ENCODE measurements at places on chromosomes 12 and 14.
A peak's percentile ranks its signal among the peaks of the same experiment; 100 is the strongest.

DNA sequence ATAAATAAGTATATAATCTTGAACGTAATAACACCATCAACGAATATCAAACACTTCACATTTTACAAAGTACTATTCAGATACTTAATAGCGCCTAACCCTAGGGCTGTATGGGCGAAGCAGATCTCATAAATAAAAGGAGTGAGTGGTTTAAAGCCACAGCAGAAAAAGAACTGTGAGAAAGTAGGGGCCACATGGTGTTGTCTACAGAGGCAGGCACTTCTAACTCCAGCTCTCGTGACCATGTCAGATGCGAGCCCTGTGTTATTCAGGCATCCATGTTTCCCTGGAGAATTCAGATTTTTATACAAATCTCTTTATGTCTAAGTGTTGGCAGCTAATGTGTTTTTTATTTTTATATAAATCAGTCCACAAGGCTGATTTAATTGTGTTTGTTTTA lies 212.2 kb downstream of the FBXL14 start:
- no peak for DNase-seq

DNA sequence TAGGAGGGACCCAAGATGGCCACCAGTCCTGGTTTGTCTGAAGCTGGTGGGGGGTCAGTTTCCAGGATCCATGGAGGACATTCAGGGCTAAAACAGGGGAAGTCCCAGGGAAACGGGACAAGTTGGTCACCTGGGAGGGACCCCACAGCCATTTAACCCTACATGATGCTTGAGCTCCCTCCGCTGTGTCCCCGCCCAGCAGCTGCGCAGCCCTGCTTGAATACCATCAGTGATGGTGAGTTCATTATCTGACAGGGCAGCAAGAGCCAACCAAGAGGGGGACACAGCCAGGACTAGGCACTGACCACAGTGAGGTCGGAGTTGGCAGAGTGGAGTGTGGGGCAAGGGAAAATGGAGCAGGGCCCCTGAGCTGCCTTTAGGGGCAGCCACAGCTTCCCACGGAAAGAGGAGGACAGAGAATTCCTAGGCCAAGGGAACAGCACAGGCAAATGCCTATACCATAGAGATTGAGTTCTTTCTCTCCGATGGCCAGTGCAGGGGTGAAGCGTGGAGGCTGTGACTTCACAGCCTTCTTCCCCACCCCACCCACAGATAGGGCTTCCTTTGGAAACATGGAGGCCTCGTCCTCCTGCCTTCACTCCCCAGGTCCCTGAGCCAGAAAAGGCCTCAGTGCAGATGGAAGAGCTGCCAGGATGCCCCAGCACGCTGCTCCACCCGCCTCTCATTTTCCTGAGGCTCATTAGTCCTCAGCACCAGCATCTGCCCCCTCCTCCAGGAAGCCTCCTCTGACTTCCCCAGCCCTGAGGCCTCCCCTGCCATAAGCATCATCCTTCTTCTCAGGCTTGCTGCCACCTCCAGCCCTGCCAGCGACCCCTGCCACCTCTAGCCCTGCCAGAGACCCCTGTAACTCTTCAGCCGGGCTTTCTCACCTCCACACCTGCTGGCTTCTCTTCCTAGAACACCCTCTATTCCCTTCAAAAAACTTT lies 51.4 kb downstream of the CYP46A1 start:
- DNase-seq: peak; percentile 22

DNA sequence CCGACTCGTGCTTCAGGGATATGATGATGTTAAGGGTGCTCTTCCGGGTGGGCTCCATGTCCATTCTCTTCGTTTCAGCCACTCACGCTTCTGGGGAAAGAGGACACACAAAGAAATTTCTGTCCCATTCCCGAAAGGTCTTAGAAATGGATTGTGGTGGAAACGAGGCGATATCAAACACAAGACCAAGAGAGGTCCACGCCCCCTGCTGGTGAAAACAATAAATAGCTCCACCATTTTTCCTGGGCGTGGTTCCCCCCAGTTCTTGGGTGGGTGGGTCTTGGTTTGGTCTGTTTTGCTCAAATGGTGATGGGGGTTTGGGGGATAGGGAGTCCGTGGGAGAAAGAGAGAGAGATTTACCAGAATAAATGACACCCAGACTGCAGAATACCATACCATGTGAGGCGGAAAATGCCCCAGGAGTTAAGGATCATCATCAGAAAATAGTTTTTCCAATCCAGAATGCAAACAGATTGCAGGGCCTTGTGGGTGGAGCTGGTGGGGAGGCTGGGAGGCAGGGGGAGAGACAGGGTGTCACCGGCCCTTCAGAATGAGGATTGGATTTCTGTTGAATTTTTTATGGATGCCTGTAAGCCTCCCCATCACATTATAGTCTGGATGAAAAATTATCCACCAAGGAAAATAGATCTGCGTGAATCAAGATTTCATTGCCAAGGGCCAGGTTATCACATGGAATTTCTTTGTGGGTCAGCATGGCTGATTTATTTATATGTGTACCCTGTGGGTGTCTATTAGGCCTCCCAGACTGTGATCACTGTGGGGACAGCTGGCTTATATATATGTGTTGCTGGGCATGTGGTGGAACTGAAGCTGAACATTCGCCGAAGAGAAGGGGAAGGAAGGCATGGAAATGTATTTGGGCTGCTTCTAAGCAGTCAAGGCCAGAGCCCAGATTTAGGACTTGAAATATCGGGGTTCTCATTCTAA lies 55.8 kb downstream of the SRRM4 start:
- peak; percentile 27 for DNase-seq

GRCh38 chr14:51715250-51715649 lies 63.5 kb downstream of the FRMD6 start:
- DNase-seq: no peak

- DNase-seq: peak; percentile 41
Observed at GRCh38 chr12:52082026-52082668, 2.6 kb downstream of the SMIM41 start.

DNA sequence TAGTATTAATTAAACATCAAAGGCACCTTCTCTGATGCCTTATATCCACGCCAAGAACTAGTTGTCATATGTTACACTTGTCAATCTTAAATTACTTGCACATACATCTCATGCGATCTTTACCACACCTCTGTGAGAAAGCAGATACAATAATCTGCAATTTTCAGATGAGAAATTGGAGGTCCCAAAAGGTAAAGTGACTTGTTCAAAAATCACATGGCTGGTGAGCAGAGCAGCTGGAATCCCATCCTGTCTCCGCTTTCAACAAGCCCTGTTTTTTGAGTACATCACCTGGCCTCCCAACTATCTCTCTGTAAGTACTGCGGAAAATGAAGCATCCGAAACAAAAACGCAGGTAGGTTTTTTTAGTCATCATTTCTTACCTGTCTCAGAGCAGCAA lies 203.4 kb upstream of the FOXN3 start:
- no peak for DNase-seq

- no peak for DNase-seq
Observed at GRCh38 chr12:79857675-79858074, 77.2 kb downstream of the PPP1R12A start.

DNA sequence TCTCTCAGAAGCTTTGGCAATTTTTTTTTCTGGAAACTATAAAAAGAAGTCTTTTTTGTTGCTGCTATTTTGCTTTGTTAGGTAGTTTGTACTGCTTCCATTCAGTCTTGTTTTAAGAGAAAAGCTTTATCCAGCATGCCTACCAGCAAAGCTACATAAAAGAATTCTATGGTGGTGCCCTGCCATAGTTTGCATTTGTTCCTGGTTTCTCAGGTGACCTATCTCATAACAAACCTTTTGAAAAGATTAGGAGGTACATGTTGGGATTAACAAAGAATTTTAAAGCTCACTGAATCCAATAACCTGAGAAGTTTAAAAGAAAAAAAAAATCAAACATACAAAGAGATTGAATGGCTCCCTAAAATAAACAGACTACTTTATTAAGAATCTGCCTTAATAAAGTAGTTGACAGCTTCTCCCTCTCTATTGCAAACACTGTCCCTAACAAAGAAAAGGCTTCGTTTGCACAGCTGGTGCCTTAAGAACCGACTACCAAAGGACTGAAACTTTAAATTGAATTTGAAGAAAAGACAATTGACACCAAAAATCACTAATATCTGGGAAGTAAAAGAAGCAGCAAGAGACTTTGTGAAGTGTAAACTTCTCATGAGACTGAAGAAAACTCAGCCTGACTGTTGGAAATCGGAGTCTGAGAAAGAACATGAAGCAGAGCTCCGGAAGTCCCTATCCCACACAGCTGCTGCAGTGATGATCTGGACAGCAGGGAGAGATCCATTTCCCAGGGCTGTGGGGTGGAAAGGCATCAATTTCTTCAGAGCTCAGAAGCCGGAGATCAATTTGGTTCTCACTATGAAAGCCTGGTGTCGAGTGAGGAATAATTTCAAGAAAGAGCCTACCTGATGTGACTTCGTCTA lies 102.7 kb upstream of the PLEKHA5 start:
- DNase-seq: no peak

DNA sequence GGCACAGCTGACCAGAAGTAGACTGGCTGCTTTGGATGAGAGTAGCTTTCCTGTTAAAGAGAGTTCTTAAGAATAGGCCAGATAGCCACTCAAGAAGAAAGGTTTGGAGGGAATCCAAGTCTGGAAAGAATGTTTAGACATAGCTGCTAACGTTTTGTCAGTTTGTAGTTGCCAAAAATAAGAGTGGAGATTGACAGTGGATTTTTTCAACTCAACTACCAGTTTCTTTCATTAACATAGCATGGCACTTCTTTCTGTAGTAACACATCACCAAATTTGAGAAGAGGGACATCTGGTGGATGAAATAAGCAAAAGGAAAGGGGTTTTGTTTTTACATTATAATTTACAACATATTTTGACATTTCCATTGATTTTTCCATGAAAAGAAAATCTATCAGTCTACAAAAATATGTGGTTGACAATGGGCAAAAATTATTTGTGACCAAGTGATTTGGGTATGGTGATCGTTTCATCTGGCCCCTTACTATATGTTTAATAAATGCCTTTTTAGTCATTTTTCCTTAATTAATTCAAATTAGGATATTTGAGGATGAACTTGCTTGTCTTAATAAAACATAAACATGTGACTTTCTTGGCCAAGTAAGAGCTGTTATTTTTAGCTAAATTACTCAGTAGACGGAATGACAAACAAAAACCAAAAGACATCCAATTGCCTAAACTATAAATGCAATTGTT lies 71.1 kb downstream of the PTPRR start:
- no peak for DNase-seq

GRCh38 chr12:111842556-111843396 lies 748 bp downstream of the MAPKAPK5 start:
- DNase-seq: peak; percentile 80

DNA sequence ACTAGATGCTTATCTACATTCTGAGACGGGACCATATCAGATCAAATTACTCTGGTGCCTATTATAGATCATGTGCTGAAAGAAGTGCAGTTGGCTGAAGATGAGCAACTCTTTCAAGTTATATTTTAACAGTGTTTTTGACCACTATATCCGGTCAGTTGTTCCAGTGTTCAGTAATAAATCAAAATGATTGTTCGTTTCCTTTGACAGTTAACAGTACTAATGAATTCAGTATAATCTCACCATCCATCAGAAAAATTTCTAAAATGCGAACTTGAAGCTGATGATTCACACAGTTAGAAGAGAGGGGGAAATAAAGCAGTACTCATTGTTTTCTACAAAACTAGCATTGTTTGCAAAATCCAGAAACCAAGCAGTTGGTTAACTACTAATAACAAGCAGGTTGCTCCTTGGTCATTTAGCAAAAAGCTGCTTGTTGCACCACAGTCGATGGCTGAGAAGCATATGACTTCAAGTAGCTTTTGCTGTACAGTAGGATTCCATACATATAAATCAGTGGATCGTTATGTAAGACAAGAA lies 2.3 kb downstream of the RPS6KA5 start:
- no peak for DNase-seq

GRCh38 chr12:51009056-51009440 lies 17.1 kb downstream of the SLC11A2 start:
- peak; percentile 43 for DNase-seq

DNA sequence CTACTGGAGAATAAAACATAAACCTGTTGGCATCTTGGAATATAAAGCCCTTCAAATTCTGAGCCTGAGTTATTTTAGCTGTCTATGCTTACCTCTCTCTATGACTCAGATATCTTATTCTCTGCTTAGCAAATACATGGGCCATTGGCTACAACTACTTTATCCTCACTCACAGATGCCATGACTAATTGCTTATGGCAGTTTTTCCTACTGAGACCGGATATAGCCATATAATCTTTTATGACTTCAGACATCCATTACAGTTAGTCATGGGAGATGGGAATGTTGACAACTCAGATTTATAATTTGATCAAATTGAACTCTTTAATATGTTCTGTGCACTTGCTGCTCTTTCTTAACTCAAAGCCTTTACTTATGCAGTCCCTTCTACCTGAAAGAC lies 502.4 kb upstream of the ATP2B1 start:
- no peak for DNase-seq

DNA sequence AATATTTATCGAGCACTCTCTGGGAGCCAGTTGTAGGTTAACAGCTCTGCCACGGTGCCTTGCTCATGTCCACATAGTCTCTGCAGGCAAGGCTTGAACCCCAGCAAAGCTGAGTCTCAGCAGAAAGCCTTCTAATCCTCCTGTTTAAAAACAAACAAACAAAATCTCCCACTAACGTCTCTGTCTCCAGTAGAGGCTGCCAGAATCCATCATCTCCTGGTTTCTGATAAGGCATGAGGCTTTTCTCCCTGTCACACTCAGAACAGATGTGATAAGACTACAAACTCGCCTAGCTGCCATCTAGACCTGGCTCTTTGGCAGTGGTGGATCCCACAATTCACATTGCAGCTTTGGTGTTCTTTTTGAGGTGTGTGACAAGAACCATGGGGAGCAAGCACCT lies 813.2 kb downstream of the AACS start:
- DNase-seq: no peak
